ENCODE measurements at places on chromosomes 3 and 15.

GRCh38 chr15:58910456-58910855 is 23.0 kb downstream of the SLTM start:
- DNase-seq, result no peak

DNA sequence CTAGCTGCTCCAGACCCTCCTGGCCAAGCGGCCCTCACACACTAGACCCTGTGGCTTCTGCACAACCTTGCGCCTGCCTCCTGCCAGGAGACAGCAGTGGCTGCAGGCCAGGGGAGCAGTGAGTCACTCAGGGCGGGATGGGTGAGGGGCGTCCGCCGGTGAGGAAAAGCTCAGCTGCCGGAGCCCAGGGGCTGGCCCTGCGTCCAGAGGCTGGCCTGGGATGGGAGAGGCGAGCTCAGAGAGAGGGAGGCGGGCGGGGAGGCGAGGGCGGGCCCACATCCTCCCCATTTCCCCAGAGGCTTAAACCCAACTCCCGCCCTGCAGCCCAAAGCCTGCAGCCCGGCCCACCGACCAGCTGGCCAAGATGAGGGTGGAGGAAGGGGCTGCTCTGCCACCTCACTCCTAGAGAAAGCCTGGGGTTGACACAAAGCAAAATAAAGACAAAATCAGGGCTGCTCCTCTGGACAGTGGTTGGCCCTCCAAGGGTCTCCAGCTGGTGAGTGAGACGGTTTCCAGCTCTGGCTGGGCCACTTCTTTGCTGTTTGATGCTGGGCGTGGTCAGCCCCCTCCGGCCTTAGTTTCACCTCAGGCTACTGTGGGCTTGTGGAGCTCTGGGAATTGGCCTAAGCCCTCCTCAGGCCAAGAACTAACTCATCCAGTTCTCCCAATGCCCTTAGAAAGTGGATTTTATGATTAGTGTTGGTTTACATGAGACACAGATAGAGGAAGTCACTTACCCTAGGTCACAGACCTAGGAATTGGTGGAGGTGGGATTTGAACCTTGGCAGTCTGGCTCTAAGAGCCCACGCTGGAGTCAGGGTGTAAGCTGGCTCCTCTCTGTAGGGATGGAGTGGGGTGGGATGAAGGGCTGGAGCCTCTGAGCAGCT is 50.6 kb downstream of the IQSEC1 start:
- no peak for DNase-seq

DNA sequence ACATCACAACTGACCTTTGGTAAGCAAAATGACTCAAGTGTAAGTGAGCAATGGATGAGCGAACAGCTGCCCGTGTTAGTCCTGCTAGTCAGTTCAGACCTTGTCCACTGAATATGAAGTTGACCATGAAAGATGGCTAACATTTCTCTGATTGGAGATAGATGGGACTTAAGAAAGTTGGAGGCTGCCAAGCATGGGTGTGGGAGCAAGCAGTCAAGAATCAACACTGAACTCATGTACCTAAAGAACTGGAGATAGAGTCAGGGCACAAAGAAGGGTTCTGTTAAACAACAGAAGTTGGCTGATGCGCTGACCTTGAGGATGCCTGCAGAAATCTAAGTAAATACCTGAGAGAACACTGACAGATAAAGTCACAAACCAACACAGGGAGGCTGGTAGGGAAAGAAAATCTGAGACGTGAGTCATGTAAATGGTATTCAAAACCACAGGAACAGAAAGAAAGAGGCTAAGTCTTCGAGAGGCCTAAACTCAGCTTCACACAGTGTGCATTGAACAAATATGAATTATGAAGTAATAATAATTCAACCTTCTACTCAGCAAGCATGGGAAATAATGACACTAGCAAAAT is 30.7 kb upstream of the ANPEP start:
- DNase-seq, result no peak

DNA sequence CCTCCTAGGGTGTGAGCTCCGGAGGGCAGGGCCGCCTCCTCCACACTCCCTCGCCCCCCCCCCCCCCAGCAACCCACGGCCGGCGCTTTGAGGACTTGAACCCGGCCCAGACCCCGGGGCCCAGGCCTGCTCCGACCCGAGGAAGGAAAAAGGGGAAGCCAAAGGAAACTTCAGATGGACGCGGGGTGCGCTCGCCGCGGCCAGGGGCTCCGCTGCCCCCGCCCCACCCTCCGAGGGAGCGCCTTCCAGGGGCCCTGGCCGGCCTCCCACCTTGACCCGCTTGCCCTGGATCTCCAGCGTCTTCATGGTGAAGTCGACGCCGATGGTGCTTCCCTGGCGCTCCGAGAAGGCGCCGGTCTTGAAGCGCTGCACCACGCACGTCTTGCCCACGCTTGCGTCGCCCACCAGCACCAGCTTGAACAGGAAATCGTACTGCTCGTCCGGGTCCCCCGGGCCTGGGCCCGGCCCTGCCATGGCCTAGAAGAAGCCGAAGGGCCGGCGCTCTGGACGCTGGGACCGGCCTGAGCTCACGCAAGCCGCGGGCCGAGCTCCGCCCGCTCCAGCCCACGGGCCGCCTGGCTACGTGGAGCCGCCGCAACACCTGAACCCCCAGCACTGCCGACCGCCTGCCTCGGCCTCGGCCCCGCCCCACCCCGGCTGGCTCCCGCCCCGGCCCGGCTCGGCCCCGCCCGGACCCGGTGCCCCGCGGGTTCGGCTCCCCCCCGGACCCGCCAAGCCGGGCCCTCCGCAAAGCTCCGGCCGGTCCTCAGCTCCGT is 400 bp downstream of the RAB43 start:
- no peak for DNase-seq

DNA sequence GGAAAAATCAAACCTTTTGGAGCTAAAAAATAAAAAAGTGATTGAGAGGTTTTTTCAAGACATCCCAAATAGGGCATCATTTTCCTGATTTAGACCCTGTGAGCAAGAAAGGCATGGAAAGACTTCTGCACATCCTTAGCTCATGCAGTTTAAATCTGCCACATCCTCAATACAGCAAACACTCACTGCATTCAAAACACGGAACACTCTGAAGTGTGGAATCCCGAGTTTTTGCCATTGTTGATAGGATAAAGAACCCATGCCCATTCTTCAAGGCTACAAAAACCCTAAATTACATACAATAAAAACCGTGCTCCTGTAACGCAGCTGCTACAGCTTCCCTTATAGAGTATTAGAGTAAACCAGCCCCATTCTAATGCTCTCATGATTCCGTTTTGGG is 346.8 kb downstream of the GABRG3 start:
- DNase-seq, result no peak

GRCh38 chr3:121661376-121661775 is 673 bp upstream of the HCLS1 start:
- DNase-seq, result no peak

- DNase-seq, result no peak
Measured at GRCh38 chr15:86573476-86573875, 493.8 kb downstream of the AGBL1 start.

DNA sequence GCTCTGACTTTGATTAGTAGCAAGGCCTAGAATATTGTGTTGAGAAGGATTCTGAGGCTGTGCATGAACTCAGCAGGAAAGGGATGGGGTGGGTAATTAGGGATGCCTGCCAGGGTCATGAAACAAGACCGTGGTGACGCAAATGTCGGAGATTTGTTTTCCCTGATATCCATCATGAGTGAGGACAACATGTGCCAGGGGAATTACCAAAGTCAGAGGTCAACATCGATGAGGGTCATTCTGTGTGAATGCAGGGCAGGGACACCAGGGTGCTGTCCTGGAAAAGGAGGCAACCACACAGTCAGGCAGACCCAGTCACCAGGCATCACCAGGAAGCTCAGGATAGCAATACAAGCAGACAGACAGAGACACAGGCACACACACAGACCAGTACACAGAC is 52.2 kb downstream of the SLCO2A1 start:
- no peak for DNase-seq

DNA sequence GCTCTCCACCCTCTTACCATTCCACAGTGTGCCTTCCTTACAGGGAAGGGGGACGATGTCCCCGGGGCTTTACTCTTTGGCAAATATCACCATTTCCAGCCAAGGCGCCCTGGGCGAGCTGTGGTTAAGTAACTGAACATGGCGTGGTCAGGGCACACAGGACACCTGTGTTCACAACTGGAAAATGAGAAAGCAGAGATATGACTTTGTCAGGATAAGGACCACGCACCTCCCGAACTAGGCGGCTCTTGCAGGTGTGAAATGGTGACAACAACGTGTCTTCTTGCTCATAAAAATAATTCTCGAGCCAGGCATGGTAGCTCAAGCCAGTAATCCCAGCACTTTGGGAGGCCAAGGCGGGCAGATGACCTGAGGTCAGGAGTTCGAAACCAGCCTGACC is 154.8 kb downstream of the LRRC28 start:
- DNase-seq, result no peak

DNA sequence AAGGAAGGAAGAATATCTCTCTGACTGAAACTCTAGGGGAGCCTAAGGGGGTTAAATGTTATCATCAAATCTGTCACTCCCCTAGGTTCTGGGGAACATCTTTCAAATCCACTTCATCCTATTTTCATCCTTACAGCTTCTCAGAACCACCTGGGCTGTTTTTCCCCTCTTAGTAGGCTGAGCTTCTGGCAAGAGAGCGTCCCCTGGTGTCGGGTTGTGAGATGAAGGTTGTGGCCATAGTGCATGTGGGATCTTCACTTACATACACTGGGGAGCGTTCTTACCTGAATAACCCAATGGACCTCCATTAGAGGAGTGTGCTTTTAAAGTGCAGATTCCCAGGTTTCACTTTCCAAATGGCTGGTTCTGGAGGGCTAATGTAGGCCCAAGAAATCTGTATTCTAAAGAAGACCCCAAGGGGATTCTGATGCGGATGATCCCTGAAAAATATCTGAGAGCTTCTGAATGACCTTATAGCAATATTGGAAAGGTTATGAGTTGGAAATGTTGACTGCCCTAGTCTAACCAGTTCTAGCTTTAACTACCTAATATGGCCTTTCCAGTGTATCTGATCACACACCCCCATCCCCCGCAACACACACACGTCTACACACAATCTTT is 663.7 kb downstream of the AGBL1 start:
- DNase-seq, result peak; percentile 70

DNA sequence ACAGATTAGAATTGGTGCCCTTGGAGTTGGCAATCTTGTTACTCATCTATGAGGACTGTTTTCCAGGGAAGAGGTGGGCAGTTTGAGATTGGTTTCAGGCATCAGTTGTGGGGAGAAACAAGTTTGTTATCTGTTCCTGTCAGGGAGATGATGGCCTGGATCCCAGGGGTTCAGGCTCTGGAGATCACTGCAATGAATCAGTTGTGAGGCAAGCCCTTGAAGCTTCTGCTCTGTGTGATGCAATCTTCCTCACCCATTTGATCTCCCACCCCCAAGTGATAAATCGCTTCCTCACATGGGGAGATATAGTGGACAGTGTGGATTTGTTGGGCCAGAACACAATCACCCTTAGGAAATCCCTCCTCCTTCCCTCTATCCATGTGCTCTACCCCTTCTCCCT is 276.6 kb upstream of the LRTM1 start:
- no peak for DNase-seq

DNA sequence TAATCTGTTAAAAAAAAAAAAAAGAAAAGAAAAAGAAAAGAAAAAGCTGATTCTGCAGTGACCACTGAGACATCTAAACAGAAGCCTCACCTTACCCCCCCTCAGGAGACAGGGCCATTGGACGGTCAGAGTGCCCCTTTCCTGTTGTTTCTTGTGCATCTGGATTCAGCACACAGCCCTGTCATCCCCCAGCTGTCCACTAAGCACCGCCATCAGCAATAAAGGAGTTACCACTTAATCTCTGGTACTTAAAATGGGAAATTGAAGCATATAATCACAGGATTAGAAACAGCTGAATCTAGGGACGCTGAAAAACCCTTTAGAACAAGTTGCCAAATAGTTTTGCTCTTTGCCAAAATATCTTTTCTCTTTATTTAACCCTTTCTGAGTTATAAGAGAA is 62.5 kb downstream of the TRIM69 start:
- no peak for DNase-seq

DNA sequence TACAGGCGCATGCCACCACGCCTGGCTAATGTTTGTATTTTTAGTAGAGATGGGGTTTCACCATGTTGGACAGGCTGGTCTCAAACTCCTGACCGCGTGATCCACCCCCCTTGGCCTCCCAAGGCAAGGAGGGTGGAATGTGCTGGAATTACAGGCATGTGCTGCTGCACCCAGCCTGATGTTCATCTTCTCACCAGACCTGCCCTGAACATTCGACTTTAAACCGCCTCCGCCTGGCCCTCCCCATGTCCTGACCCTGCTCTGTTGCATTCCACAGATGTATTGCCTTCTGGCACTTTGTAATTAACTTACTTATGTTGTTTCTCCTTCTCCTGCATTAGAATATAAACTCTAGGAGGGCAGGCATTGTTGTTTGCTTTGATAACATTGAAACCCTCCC is 102.1 kb downstream of the LINGO1 start:
- no peak for DNase-seq

DNA sequence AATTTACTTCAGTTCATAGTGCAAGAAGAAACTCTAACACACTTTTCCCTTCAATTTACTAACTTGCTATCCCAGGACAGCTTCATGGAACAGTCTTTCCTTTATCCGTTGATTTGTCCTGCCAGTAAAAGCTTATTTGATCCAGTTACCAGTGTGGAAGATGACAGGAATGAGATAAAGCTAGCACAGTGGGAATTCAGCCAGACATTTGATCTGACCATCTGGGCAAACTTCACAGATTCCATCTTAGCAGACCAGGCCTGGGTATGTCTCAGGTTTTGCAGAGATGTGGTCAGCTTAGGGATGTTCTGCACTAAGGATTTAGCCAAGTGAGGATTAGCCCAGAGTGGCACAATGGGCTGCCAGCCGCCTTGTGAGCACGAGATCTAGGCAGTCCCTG is 19.7 kb downstream of the CEMIP start:
- DNase-seq, result no peak

- no peak for DNase-seq
Measured at GRCh38 chr3:56744016-56744415, 57.7 kb downstream of the ARHGEF3 start.

DNA sequence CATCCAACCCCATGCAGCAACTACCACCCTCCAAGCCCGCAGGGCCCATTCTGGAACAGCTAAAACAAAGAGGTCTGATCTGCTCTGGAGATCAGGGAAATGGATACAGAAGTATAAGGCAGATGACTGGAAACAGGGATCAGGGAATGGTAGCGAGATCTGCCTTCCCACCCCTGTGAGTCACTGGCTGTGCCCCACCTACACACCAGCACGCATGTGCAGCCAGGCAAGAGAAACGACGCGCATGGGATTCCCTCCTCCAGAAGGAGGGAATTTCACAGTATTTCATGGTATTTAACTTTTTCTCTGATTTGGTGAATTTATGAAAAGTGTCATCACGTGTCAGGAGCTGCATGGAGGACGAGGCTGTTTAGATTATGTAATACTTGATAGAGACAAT is 116.7 kb downstream of the ARRDC4 start:
- no peak for DNase-seq

Measured in stimulated activated CD4-positive, alpha-beta T cell treated with anti-CD3 and anti-CD28 coated beads, Interleukin-2, amount 100 ng/mL, for 24 hours (primary cell).